ENCODE measurements at places on chromosomes 12 and 14.

DNA sequence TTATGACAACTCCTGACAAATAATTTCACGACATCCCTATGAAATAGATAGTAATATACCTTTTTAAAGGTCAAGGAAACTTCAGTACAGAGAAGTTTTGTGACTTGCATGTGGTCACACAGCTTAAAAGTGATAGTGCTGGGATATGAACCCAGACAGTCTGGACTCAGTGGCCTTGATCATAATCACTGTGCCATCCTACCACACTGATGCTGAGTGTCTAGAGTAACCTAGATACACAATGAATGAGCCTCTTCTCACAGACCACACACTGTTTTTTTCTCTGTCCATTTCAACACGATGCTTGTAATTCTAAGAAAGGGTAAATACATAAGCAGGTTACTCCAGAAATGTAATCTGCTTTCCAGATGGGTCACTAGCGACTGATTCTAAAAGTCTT, 88.2 kb downstream of the SYNE2 start:
- no peak for DNase-seq

DNA sequence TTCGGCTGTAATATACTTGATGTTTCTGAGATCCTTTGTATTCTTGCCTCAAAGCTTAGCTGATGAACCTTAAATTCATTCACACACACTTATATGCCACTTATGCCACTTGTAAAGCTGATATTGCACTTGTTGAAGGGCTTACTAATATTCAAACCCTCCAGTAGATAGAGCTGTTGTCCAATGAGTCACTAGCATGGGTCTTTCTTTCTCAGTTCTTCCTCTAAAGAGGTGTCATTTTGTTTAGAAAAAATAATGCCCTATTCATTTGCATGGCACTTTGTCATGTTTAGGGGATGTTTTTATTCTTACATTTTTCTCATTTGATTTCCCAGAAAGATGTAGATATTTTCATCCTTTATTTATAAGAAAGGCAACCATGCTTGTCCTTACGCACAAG, 56.4 kb downstream of the MON2 start:
- no peak for DNase-seq

GRCh38 chr12:29804019-29804418, 20.3 kb upstream of the TMTC1 start:
- no peak for DNase-seq

DNA sequence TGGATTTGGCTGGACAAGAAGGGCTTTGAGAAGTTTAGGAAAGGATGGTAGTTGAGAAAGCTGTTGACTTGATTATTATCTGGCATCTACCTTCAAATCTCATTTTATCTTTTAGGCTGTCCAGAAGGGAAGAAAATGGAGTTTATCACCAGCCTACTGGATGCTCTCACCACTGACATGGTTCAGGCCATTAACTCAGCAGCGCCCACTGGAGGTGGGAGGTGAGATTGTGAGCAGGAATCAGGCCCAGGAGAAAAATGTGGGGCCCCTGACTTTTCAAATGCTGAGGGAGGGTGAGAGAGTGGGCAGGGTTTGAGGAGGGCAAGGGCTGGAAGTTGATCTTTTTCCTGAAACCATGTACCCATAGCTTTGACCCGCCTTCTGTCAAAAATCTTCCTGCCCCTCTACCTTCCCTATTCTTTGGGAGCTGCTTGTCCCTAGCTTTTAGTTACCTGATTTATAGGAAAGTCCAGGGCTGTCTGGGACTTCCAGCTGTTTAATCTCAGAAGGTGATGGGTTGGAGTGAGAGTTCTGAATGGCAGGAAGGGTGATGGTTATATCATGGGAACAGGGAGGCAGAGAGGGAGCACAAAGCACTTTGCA, 134.2 kb downstream of the SMOC1 start:
- no peak for DNase-seq

DNA sequence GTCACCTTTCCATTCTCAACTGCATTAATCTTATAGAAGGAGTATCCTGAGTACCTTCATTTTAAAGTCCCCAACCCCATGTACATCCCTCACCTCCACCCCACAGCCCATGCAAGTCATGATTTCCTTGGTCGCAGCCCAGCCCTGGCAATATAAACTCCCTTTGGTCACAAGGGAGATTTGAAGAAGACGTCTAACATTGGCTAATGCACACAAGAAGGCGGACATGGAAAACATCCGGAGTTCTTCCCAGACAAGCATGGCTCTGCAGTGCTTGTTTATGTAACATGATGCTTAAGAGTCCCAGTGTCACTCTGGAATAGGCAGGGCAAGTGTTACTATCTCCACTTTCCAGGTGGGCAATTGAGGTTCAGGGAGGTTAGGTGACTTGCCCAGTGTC, 277.6 kb downstream of the DPF3 start:
- no peak for DNase-seq

GRCh38 chr12:102356690-102357089, 123.7 kb downstream of the IGF1 start:
- no peak for DNase-seq

- DNase-seq = no peak
These were observed 190.9 kb upstream of the RASSF8 start for GRCh38 chr12:25767606-25768005.

DNA sequence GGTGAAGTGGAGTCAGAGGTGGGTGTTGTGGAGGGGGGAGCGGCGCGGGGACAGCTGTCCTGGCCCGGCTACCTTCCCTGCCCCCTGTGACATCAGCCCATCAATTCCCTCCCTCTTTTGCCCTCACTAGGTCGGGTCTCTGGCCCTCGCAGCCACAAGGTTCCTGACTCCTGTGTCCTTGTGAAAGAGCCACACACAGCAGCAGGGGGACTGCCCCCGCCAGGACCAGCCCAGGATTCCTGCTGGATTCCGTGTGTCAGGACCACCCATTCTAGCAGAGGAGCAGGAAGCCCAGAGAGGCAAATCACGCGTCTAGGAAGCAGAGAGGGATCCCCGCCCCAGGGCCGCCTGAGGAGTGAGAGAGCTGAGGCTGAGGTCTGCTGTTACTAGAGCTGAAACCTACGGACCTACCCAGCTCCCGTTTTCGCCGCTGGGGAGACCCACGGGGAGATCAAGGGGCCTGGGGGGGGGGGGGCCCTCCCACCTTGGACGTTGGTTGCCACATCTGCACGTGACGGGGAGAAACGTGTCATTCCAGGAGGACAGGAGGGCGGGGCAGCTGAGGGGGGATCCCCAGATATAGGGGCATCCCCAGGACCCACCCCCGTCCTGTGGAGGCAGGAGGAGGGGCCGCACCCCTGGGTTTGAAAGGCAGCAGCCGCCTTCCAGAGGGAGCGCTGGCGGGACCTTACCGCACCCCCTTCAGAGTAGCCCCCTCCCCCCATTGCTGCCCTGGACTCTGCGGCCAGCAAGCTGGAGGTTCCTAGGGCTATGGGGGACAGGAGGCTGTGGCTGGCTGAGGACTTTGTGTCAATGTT, 12.5 kb upstream of the INF2 start:
- DNase-seq = no peak

DNA sequence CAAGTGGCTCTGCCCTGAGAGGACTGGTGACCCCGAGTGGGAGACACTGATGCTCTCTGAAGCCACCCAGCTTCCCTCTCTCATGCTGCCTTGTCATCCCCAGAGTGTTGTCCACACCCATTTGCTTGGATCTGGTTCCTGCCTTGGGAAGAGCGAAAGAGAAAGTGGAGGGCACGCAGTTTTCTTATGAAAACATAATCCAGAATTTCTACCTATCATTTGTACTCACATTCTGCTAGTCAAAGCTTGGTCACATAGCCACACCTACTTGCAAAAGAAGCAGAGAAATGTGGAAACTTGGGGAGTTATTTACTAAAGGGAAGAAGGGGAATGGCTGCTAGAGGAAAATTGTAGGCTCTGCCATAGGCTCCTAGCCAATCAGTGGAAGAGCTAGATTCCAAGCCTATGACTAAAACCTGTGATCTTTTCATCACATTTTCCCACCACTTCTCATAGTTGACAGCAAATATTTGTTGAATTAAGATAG, 326.3 kb downstream of the ZFP36L1 start:
- DNase-seq = no peak

DNA sequence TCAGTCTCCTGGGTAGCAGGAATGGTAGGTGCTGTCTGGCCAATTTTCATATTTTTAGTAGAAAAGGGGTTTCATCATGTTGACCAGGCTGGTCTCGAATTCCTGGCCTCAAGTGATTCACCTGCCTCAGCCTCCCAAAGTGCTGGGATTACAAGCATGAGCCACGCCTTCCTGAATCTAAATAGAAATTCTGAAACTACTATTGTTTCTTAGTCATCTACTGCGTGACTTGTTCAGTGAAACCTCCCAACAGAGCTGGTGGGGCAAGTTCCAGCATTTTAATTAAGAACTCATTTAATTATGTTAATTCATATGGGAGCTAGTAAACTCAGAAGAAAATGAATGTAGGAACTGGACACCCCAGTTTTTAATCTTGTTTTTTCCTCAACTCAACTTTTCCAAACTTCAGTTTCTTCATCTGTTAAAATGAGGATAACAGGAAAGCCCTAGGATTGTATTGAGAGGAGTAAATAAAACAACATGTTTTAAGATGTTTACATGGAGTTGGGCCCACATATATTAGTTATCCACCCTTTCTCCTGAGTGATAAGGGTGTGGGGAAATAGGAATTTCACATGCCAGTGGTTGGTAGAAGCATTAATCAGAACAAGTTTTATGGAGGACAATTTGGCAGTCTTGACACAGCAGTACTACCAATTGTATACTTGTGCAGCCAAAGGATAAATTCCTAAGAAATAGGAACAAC, 335.8 kb upstream of the E2F7 start:
- DNase-seq = no peak

- DNase-seq = no peak
These were observed 148.6 kb downstream of the ANO4 start for GRCh38 chr12:100942984-100943749.

DNA sequence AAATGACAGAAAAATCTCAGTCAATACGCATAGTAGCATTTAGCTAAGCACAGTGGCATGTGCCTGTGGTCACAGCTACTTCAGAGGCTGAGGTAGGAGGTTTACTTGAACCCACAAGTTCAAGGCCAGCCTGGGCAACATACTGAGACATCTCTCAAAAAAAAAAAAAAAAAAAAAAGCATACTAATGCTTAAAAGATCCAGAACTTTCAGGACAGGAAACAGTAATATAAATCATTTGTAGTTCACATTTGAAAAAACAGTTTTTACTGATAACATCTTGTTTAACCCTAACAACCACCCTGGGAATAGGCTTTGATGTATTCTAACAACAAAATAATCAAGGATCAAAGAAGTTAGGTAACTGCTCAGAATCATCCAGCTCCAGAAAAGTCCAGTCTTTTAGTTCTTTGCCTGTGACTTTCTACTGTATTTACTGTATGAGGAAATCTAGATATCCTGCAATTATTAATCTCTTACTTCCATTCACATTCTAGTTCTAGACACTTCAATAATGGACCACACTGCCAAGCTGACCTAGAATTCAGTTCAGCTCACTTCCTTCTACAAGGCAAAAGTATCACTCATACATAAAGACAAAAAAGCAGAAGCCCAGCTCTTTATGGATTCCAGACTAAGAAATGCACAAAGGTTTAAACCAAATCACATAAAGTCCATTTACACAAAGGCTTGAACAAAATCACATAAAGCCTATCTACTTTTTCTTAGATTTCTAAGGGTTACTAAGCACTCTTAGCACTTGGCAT, 28.5 kb downstream of the PAWR start:
- DNase-seq = no peak

DNA sequence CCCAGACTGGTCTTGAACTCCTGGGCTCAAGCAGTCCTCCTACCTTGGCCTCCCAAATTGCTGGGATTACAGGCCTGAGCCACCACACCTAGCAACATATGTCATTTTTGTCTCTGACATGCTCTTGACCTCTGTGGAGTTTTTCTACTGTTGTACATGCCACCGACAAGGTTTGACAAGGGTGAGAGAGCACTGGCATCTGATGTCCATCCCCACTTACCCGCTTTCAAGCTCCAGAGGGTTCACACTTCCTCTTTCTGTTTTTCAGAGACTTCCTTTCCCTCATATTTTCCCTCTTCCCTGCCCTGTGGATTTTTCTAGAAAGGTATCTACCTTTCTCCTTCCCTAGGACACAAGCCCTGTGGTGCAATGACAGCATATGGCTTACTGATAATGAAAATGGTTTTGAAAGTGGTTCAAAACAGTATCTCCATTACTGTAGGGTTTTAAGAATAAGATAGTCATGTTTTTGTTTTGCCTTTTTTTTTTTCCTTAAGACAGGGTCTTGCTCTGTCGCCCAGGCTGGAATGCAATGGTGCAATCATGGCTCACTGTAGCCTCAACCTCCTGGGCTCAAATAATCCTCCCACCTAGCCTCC, 27.7 kb upstream of the PLEKHG3 start:
- DNase-seq = no peak

DNA sequence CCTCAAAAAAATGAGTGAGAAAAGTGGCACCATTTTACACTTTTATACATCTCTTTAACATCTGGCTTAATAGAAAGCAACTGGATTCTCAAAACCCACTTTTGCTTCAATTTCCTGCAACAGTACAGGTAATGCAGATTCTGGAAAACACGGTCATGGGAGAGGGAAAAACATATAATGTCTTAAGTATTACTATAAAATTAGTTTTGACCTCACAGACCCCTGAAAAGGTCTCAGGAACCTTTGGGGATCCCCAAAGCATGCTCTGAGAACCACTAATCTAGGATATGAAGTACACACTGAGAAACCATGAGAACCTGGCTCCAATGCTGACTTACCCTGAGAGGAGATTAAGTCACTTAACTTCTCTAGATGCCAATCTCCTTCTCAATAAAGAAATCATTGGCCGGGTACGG, 64.7 kb downstream of the PPP2R5E start:
- DNase-seq = no peak

DNA sequence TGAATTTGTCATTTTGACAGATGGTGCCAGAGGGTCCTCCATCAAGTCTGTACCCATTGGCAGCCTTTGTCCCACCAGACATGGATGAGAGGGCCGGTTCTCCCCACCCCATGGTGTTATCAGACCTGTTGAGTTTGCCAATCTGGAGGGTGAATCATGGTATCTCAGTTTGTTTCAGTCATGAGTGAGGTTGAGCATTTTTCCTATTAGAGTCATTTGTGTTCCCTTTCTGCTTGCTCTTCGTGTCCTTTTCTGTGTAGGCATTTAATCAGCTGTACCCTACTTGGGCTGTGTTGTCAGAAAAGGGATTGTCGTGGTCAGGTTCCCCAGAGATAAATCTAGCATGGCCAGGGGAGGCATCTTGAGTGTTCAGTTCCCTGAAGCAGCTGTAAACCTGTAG, 30.5 kb downstream of the SLC24A4 start:
- no peak for DNase-seq
